ENCODE measurements at places on chromosomes 7 and 10.

GRCh38 chr7:13288516-13288915 is 601.1 kb downstream of the ARL4A start:
- no peak for DNase-seq

- DNase-seq, result no peak
Observed at GRCh38 chr10:123316776-123317175, 162.6 kb downstream of the BUB3 start.

- DNase-seq, result no peak
Observed at GRCh38 chr10:114094795-114095194, 51.1 kb downstream of the ADRB1 start.

GRCh38 chr10:129871966-129872365 is 92.1 kb downstream of the EBF3 start:
- no peak for DNase-seq

GRCh38 chr10:96334616-96335526 is 23.9 kb downstream of the OPALIN start:
- no peak for DNase-seq

- no peak for DNase-seq
Observed at GRCh38 chr10:17712717-17713471, 39.1 kb upstream of the TMEM236 start.

DNA sequence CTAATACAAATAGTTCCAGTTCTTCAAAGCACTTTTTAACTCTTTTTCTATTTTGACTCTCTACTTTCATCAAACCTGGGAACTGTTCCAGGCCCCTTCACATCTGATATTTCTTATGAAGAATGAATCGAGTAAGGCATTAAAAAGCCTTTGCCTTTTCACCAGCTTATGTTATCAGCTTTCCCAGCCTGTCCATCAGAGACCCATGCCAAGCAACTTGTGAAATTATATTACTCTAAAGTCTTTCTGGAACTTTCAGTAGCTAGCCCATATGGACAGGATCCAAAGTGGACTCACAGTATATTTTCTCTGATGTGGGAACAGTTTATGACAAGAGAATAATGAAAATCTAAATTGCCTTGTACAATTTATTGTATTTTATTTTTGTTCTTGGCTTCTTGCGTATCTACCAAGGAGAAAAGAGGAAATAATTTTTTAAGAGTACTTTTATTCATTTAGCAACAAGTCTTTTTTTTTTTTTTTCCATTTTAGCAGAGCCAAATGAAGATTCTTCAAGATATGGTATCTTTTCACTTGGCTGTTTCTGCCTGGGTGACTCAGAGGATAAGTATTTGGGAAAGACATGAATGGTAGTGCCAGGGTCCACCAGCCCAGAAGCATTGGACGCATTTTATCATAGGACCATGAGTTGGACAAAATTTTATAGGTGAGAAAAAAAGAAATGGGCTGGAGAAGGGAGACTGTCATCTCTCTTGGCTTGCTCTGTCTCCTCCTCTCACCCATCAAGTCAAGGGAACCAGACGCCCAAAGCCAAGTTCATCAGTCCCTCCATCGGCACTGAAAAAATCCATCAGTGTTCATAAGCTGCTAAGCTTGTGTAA is 195.8 kb upstream of the NEBL start:
- DNase-seq, result no peak

GRCh38 chr10:62815381-62816075 is 638 bp downstream of the EGR2 start:
- DNase-seq, result no peak

- DNase-seq, result no peak
Observed at GRCh38 chr10:36542493-36542892, 582.9 kb upstream of the ANKRD30A start.

DNA sequence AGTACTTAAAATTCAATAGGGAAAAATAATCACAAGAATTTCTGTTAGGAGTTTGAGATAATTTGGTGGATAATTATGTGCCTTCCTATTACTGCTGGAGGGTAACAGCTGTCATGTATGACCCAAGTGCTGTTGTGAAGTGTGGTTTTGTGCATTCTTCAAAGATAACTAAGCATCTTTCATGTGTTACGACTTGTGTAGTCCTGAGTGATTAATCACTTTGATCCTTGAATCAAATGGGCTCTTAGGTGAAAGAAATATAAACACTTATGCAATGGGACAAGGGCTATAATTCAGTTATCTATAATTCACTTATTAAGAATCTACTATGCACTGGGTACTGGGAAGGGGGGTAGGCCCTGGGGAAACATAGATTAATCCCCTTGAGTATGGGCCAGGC is 89.0 kb downstream of the CH25H start:
- no peak for DNase-seq

DNA sequence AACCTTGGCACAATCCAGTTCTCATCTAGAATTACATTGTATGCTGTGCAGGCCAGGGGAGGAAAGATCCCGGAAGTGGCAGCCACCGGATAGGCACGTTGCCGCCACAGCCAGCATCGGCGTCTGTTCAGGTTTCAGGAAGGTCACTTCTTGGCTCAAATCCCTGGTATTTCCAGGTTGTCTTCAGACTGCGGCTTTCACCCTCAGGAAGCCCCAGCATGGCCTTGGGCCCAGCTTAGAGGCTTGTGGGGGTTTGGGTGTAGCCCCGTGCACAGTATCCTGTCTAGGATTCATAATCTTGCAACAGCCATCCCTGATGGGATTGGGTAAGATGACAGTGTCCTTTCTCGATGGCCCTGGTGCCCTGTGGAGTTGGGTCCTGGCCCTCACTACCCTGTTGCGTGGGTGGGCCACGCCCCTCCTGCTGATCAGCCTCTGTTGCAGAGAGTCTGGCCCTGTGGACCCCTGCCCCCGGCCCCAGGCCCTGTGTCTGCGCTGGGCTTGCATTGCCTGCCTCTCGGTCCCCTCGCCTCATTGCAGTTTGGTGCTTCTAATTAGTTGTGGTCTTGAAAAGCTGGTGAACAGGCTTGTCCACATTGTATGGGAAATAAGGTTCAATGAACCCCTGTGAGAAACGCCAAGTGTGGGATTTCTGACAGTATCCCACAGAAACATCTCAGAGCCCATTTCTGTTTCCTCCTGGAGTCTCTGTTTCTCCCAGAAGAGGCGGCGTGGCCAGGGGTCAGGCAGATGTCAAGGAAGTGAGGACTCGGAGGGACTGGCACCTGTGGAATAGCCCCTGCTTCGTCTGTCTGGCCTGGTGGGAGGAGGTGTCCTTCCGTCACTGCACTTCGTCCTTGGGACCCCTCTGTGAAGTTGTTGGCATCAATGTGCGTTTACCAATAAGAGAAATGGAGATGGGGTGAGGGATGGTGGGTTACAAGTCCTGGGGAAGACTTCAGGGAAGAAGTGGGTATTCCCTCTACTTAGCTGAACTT is 77.5 kb downstream of the MGMT start:
- no peak for DNase-seq

DNA sequence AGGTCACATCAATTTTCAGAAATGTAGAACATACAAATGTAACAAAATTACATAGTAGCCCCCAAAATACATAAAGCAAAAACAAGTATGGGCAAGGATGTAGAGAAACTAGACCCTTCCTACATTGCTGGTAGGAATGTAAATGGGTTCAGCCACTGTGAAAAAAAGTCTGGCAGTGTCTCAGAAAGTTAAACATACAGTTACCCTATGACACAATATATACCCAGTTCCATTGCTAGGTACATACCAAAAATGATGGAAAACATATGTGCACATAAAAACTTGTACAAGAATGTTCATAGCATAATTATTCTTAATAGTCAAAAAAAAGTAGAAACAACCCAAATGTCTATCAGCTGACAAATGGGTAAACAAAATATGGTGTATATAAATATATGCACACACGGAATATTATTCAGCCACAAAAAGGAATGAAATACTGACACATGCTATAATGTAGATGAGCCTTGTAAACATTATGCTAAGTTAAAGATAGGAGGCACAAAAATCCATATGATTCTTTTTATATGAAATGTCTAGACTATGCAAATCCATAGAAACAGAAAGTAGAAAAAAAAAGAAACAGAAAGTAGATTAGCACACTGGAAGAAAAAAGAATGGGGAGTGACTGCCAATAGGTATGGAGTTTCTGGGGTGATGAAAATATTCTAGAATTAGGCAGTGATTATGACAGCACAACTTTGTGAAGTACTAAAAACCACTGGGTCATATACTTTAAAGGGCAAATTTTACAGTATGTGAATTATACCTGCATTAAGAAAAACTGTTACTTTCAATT is 13.5 kb downstream of the HERPUD2 start:
- DNase-seq, result no peak

DNA sequence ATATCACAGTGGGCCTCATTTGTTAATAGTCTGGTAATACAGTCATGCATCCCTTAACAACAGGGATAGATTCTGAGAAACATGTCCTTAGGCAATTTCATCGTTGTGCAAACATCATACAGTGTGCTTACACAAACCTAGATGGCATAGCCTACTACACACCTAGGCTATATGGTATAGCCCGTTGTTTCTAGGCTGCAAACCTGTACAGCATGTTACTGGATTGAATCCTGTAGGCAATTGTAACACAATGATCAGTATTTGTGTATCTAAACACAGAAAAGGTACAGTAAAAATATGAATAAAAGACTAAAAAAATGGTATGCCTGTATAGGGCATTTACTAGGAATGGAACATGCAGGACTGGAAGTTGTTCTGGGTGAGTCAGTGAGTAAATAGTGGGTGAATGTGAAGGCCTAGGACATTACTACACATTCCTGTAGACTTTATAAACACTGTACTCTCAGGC is 12.0 kb upstream of the RHOBTB1 start:
- no peak for DNase-seq

DNA sequence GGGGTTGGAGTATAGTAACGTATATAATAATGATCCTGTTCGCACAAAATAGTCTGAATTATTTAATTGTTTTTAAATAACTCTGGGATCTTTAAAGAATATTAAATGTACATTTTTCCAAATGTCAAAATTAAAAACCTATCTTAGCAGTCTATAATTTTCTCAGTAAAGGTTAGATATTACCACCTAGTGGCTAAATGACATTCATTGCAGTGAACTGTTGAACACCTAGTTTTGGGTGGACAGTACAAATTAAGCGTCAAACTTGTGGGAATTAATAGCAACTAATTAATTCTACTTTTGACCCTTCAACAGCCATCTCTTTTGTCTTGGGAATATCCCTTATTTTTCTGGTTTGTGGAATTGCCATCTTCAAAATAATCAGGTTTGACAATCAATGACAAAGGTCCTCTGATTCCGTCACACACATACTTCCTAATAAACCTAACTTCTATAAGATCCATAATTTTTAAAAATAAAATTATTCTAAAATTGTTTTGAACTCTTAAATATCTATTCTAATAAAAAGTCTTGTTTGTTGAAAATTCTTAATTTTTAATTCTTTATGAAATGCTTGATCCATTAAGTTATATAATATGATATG is 165.7 kb downstream of the SEMA3D start:
- no peak for DNase-seq
